Hepatocyte (in vitro differentiated cells): ENCODE measurements at places on chromosomes 2 and 18. TPM values are rescaled to one million over a fixed set of nuclear protein-coding genes. Genes with fewer than 3 reads are reported as not detected.

DNA sequence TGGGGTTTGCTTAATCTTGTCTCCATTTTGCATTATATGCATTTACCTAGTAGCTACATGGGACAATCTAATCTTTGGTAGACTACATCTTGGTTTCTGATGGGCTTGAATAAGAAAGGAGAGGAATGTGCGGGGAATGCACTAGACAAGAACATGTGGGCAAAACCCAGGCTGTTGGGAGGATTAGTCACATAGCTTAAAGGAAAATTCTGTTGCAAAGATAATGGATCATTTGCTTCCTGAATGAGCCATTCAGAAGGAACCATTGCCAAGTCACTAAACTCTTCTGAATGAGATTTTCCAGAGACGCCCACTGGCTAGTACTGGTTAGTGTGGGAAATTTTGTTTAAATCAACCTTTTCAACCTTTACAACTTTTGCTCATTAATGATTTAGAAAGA is 84.8 kb downstream of the OSBPL6 start:
- DNase-seq, result peak; percentile 20

- DNase-seq, result peak; percentile 36
Observed at GRCh38 chr2:42233976-42234441, 64.9 kb downstream of the EML4 start.

GRCh38 chr2:176845718-176846117 is 366.9 kb upstream of the HNRNPA3 start:
- DNase-seq, result no peak

GRCh38 chr2:9665898-9666297 is 35.1 kb upstream of the YWHAQ start:
- DNase-seq, result no peak

GRCh38 chr2:236083934-236084333 is 84.3 kb downstream of the GBX2 start:
- DNase-seq, result no peak

GRCh38 chr2:82158150-82158549 is 1853.6 kb upstream of the LRRTM1 start:
- DNase-seq, result no peak

ALPG gene
- total RNA-seq, result 0.16 and 1.5 TPM in 2 replicates

IL36B gene
- not detected in 2 replicates for total RNA-seq

RAB6C gene
- total RNA-seq, result 0.04 and 0.13 TPM in 2 replicates

EN1 gene
- total RNA-seq, result 0.24 and 0.43 TPM in 2 replicates

RAD51AP2 gene
- 0.24 and 0.40 TPM in 2 replicates for total RNA-seq

CD207 gene
- not detected in 2 replicates for total RNA-seq

KHK gene
- total RNA-seq, result 26.1 and 28.7 TPM in 2 replicates
